ENCODE measurements at places on chromosomes 4 and X.

DNA sequence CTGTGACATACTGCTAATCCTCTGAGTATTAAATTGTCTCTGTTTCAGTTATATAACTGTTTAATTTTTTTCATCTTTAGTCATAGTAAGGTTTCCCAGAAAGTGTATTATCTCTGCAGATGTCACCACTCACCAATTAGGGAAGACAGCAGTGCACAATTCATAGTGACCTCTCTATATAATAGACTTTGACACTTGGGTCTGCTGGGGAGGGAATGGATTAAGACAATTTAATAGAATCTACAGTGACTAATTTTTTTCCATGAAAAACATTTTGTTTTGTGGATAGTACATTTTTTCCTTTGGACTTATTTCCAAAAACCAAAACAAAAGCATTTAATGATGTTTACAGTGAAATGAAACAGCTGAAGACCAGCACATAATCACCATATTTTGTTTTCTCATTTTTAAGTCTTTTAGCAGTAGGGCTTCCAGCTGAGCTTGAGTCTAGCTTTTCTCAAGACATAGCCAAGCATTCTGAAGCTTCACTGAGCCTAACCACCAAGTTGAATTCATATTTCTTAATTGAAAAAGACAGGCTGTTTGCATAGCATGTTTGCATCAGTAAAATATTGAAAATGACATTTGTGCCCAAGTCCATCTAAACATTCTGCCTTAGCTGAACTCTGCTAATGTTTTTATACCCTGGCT is 69.5 kb downstream of the PCDH19 start:
- DNase-seq, result no peak

DNA sequence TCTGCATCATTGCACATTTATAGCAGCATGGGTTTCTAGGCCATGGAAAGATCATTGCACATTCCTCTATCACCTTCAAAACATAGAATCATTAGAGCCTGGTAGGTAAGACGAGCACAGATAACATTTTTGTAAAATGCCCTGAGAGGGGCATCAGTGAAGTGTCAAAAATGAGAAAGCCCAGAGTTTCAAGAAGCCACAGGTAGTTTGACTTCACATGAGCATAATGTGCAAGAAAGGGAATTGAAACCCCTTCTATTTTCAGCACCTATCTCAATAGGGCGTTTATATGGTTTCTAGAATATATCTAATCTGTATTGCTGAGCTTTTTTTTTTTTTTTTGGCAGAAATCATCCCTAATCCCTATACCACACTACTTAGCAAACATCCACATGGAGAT is 2441.7 kb downstream of the ARAP2 start:
- no peak for DNase-seq

- no peak for DNase-seq
Observed at GRCh38 chr4:54230484-54231418, 1.7 kb downstream of the PDGFRA start.

- no peak for DNase-seq
Observed at GRCh38 chr4:152063621-152064240, 302.9 kb upstream of the GATB start.

GRCh38 chr4:4413806-4414205 is 26.9 kb downstream of the NSG1 start:
- no peak for DNase-seq

- no peak for DNase-seq
Observed at GRCh38 chr4:38290366-38290765, 330.2 kb downstream of the PTTG2 start.

DNA sequence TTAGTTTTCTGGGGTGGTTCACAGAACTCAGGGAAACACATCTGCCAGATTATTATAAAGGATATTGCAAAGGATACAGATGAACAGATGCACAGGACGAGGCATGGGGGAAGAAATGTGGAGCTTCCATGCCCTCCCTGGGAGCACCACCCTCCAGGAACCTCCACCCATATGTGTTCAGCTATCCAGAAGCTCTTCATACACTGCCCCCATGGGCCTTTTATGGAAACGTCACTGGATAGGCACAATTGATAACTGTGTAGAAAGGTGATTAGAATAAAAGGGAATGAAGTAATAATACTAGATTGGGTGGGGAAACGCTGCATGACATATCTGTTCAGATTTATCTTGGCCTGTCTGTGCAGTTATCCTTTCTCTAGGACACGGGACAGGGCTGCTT is 357.9 kb downstream of the HS3ST1 start:
- no peak for DNase-seq

- DNase-seq, result no peak
Observed at GRCh38 chr4:149836546-149836945, 20.9 kb upstream of the IQCM start.

DNA sequence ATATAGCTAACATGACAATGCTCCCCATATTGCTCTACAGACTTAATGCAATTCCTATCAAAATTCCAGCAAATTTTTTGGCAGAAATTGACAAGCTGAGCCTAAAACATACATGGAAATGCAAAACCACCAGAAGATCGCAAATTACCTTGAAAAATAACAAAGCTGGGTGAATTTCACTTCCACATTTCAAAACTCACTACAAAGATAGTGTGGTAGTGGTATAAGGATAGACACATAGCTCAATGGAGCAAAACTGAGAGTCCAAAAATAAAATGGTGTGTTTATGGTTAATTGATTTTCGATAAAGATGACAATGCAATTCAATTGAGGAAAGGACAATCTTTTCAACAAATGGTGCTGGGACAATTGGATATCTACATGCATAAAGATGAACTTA is 65.8 kb downstream of the SLC9A7 start:
- DNase-seq, result no peak

DNA sequence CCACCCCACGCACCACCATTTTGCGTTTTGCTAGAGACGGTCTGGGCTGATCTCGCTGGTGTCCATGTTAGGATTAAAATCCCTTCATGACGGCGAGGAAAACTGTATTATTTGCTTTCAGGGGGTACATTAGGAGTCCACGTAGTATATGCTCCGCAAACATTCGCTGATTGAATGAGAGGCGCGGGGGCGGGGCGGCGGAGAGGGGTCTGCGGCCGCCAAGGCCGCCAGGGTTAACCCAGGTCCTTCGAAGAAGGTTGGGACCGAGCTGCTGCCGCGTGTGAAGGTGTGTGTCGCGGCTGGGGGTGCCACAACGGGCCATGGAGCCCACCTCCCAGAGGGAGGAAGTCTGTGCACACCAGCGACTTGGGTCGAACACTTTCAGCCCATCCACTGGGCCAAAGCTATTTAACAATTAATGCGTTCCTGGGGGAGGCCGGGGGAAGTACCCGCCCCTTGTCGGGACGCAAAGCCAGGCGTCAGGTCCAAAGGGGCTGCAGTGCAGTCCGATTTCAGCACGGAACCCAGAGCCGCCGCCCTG is 6.4 kb upstream of the PITX2 start:
- DNase-seq, result no peak

DNA sequence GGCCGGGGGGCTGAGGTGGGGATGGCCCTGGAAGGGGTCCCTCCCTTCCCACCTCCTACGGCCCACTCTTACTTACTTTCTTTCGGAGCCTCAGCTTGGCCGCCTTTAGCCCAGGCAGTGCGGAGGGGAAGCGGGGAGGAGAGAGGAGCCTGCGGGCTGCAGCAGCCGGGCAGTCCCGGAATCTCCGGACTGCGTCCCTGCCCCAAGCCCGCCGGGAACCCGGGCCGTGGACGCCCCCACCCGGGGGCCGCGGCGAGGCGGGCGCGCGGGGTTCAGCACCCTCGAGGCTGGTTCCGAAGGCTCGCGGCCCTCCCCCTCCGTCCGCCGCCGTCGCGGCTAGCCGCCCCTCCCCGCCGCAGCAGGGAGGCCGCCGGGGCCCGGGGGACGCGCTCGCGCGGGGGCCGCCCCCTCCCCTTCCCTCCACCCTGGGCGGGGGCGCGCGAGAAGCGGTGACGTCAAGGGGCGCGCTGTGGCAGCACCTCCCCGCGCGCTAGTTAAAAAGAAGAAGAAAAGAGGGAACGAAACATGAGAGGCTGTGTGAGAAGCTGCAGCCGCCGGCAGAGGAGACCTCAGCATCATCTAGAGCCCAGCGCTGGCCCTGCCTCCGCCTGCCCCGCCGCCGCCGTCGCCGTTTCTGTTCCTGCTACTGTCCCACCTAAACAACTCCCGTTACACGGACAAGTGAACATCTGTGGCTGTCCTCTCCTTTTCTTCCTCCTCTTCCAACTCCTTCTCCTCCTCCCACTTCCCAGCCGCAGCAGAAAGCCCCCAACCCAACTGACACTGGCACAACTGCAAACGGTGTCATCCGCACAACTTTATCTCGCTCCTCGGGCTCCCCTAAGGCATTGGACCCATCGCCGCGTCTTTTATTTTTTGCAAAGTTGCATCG is at the start of gene HHIP:
TSS of gene HHIP (plus strand) at position 526 of the 892 bp plus-strand sequence. CDS start 520 bp downstream, outside the sequence.
- DNase-seq, result no peak

- DNase-seq, result no peak
Observed at GRCh38 chrX:111445485-111445884, 33.5 kb upstream of the DCX start.

DNA sequence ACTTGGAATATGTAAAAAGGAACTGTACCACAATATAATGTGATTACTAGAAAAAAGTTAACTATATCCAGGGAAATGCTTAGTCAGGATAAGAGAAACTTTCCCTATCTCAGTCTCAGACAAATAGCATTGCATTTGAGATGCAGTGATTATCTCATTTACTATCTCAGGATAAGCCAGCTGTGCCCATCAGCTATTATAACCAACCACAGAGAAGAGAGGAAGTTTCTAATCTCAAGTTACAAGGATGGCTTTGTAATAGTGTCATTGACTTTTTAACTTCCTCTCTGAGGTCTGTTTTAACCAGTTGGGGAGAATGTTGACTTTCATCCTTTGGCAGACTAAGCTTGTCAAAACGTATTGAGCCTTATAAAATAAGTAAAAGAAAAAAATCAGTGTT is 56.5 kb downstream of the SNX25 start:
- no peak for DNase-seq

DNA sequence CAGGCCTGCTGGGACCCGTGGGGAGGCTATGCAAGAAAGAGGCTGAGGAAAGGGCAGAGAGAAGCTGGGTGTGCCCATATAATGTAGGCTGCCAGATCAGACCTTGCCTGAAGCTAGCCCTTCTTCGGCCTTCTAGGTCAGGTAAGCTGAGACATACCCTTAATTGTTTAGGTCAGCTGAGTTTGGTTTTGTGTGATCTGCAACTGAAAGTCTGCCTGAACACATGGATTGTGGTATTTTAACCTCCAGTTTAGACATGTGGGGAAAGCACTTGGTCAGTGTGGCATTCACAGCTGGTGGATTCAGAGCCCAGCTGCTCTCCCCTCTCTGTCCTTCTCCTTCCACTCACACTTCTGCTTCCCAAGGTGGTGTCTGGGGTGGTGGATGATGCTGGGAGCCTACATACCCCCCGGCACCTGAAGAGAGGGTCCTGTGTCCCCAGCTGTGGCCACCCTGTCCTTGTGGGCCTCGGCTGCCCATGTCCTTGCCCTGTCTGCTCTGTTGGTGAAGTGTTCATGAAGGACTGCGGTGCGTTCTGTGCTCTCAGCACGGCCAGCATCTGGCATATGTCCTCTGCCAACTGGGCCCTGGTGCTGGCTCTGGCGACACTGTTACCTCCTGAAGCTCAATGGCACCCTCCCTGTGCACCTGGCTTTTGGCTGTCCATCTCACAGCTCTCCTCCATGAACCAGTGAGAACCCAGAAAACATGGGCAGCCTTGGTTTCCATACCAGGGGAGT is 82.1 kb downstream of the NAT8L start:
- DNase-seq, result no peak

DNA sequence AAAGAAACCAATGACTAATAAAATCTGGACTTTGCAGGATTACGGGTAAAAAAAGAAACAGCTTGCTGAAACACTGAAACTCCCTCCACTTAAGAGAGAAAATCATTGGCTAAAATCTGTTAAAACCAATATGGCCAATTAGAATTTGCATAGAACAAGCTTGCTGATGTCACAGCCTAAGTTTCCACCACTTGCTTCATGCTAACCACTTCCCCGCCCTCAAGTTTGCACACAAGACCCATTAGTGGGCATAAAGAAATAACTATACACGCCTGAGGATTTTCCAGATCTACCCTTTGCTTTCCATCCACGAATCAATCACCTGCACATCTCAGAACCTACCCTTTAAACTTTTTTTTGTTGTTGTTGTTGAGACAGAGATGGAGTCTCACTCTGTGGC is 42.7 kb upstream of the PHEX start:
- DNase-seq, result no peak

- DNase-seq, result no peak
Observed at GRCh38 chr4:43331226-43332051, 438.9 kb downstream of the GRXCR1 start.

- DNase-seq, result peak; percentile 64
Observed at GRCh38 chrX:63754860-63755579, 30.0 kb downstream of the ARHGEF9 start.

DNA sequence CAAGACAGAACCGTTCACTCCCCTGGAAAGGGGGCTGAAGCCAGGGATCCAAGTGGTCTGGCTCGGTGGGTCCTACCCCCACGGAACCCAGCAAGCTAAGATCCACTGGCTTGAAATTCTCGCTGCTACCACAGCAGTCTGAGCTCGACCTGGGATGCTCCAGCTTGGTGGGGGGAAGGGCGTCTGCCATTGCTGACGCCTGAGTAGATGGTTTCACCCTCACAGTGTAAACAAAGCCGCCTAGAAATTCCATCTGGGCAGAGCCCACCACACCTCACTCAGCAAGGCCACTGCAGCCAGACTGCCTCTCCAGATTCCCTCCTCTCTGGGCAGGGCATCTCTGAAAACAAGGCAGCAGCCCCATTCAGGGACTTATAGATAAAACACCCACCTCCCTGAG is 13.4 kb upstream of the PBDC1 start:
- no peak for DNase-seq

DNA sequence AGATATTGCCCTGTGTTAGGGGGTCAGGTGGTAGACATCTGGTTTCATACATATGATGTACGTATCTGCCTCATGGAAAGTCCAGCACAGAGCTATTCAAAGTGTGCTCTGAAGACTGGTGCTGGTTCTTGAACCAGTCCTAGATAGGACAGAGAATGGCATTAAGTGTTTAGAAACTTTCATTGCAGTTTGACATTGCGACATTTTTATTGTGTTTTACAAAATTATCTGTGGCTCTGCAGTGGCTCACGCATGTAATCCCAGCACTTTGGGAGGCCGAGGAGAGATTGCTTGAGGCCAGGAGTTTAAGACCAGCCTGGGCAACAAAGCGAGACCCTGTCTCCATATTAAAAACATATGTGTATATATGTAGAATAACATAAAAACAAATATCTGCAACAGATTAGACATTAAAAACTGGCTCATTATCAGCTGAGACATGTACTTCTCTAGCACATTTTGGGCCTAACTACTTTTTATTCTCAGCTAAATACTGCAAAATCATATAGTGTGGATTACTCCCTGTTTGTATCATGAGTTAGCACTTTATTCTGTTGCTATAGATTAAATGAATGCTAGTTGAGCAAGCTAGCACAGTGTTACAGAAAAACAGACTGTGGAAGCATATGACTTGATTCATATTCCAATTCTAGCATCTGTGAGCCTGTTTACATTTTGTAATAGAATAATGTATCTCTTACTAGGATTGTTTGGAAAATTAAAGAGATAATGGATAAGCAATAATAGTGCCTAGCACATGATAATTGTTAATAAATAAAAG is 57.1 kb downstream of the USP9X start:
- no peak for DNase-seq

GRCh38 chr4:101050088-101050836 is 297.1 kb downstream of the PPP3CA start:
- DNase-seq, result no peak

GRCh38 chrX:10979956-10980355 is 131.2 kb upstream of the HCCS start:
- DNase-seq, result no peak

- DNase-seq, result no peak
Observed at GRCh38 chr4:174005422-174005821, 278.0 kb downstream of the FBXO8 start.

Measured in stimulated activated CD8-positive, alpha-beta memory T cell treated with anti-CD3 and anti-CD28 coated beads, Interleukin-7, amount 100 ng/mL, for 1 hour (primary cell).